ENCODE measurements at places on chromosomes 1 and 21.

DNA sequence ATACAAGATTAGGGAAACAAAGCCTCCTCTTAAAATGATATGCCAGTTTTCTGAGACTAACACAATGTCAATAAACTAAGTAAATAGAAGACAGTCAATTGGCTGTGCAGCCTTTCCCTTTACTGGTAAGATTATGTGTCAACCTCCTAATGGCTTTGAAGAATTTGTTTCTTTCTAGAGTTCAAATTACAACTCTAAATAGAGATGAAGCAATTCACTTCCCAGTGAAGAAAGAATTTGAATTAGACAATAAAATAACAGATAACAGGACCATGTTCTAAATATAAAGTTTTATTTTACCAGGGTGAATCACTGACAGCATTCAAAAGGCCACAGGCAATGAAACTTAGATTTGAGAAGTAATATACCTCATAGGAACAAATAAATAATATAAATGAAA lies 680.3 kb downstream of the PLA2G4A start:
- DNase-seq, result no peak

DNA sequence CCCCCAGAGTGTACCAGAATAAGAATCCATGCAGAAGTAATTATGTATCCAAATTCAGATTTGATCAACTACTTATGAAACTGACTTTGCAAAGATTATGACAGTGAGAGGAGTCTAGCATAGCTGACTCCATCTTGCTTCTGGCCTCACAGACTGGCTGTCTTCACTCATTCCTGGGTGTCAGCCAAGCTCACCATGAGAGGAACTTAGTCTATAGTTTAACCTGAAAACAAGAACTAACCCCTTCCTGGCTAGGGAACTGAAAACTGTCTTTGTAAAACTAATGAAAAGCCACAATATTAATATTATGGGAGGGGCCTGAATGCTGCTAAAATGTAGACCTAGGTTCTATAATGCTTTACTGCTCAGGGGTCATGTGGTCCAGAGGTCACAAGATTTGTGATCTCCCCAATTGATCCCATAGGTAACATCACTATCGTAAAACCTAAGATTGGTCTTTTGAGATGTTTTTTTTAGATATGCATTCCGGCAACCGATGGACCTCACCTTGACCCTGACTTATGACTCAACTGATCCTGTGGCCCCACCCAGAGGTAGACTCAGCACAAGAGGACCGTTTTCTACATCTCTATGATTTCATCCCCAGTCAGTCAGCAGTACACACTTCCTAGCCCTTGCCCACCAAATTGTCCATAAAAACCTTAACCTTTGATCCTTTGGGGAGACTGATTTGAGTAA lies 55.2 kb downstream of the ATP1B1 start:
- DNase-seq, result no peak

GRCh38 chr1:162169031-162169790 lies 99.7 kb downstream of the NOS1AP start:
- no peak for DNase-seq

GRCh38 chr1:226404063-226404903 lies 3.6 kb downstream of the PARP1 start:
- DNase-seq, result peak; percentile 16

DNA sequence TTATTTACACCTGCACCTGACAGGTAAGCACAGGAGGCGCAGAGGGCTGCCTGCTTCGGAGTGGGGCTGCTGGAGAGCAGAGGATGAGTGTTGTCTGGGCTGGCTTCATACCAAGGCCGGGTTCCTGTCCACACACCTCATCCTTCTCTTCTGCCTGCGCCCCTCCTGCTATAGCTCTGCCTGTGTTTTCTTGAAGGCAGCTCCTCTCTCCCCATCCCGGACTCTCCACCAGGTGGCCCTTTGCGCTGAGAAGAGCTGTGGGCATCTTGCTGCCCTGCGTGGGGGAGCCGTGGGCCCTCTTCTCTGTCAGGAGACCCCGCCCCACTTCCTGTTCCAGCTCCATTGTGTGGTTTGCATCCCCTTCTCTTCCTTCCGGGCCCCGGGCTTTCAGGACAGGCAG lies 35.0 kb downstream of the ARHGEF10L start:
- no peak for DNase-seq

DNA sequence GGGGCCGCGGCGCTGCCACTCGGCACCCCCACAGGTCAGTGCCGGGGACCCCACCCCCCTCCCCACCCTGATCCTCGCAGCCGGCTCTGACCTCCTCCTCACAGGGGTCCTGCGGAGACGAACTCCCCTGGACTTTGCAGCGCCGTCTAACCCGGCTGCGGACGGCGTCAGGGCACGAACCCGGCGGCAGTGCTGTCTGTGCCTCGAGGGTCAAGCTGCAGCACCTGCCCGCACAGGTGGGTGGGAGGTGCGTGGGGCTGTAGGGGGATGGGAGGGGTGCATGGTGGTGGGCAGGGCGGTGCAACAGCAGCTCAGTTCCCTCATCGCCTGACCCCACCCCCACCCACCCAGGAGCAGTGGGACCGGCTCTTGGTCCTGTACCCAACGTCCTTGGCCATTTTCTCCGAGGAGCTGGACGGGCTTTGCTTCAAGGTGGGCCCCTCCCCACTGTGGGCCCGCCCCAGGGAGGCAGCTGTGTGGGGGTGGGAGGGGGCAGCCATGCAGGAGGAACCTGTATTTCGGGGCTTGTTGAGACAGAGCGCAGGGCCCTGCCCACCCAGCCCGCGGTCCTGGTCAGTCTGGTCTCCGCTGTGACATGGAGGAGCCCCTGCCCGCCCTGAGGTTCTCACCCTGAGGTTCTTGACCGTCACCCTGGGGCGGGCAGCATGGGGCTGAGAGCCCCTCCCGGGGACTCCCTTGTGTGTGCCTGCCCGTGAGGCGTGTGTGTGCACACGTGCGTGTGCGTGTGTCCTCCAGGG lies 4.9 kb downstream of the PLEKHN1 start:
- DNase-seq, result no peak

DNA sequence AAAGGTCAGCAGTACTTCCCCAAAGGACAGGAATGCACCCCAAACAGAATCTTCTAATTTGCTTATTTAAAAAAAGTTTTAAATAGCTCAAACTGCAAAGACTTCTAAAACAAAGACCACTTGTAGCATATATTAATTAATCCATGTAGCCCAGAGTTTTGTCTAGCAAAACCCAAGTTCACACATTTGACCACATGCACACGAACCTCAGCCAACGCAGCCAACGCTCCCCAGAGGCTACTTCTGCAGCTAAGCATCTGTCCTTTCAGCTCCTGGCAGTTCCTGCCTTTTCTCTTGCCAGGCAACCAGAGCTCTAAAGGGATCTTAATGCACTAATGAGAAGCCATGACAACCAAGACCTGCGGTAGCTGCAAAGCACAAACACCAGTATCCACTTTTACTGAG lies 89.6 kb downstream of the RERE start:
- no peak for DNase-seq

DNA sequence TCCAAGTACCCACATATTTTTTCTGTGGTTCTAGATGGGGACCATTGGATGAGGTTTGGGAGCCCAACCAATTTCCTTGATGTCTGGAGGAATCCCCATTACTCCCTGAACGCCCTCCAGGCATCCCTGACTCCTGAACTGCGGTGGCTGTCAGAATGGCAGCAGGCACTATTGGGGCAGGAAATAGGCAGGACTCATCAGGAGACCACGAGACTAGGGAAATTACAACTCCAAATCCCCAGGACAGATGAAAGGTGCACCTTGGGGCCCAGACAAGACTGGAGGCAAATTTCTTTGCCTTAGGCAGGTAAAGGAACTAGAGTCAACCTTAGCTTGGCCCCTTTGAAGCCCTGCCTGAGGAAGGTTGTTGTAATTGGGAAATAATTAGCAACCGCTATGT lies 1.1 kb downstream of the CGN start:
- DNase-seq, result no peak

DNA sequence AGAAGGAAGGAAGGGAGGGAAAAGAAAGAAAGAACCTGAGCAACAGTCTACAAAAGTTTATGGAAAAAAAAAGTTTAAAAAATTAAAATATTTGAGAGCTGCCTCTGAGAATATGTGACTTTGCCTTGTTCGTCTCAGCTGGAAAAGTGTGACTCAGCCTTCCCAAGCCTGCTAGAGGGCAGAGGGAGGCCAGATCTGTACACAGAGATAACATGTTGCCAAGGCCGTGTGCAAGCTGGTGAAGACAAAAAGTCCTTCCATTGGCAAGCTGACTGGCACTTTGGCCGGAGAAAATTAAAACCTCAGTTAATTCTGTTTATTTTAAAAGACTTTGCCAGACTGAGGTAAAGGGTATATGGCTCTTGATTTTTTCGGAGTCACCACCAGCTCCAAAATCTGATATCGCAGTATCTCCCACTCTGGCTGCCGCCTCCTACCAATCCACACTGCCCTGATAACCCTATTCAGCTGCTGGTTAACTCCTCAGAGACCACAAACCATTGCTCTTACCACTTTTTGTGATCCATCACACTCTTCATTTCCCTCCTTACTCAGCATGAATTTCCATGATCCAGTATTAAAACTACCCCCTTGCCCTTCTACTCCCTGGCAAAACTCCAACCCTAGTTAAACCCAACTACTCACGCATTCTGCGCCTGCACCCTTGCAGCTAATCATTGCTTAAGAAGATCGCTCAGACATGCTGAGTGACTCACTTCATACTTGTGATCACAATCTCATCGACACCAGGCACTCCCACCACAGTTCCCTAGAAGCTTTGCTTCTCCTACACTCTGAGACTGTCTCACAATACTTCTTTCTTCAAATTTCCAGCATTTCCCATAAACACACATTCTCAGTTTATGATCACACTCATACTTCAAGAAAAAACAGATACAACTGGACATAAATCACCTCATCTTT lies 5.7 kb upstream of the PPP1R15B start:
- DNase-seq, result peak; percentile 90

- no peak for DNase-seq
Measured at GRCh38 chr1:116910379-116911187, 867 bp downstream of the PTGFRN start.

DNA sequence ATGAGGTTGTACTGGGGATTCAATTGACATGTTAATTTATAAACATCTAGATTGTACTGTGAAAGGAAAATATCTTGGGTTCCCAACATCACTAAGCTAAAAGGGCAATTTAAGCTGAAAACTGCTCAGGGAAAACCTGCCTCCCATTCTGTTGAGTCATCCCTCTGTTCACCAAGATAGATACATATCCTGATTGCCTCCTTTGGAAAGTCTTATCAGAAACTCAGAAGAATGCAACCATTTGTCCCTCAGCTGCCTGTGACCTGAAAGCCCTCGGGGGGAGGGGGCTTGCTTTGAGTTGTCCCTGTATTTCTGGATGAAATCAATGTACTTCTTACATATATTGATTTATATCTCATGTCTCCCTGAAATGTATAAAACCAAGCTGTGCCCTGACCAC lies 187.0 kb upstream of the ETV3 start:
- no peak for DNase-seq

- DNase-seq, result no peak
Measured at GRCh38 chr21:33078907-33079582, 9.1 kb downstream of the OLIG1 start.

GRCh38 chr1:67983867-67984266 lies 66.6 kb downstream of the DIRAS3 start:
- DNase-seq, result no peak

GRCh38 chr1:203584035-203584434 lies 42.6 kb upstream of the ATP2B4 start:
- no peak for DNase-seq

DNA sequence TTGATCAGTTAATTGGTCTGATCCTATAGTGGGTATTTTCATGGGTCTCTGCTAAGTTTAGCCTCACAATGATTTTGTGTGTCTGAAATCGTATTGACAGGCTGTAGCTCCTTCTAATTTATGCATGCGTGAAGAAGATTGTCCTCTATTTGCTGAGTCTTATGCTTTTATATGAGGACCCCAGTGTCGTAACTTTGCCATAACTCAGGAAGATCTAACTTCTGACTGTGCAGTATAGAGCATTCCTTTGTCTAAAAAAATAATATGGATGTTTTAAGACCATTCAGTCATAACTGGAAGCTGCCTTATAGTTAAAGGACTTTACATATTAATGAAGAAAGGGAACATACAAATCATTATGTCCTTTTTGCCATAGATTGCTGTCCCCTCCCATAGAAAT lies 73.3 kb downstream of the CAMTA1 start:
- no peak for DNase-seq

GRCh38 chr21:46634427-46634826 lies 1.0 kb upstream of the PRMT2 start:
- DNase-seq, result no peak

- no peak for DNase-seq
Measured at GRCh38 chr1:43293176-43293575, 7.6 kb upstream of the TIE1 start.
